Esophagus squamous epithelium (tissue), 5 donors: ENCODE measurements at places on chromosomes 12 and 14. TPM values are rescaled to one million over a fixed set of nuclear protein-coding genes. Genes with fewer than 3 reads are reported as not detected.

DNA sequence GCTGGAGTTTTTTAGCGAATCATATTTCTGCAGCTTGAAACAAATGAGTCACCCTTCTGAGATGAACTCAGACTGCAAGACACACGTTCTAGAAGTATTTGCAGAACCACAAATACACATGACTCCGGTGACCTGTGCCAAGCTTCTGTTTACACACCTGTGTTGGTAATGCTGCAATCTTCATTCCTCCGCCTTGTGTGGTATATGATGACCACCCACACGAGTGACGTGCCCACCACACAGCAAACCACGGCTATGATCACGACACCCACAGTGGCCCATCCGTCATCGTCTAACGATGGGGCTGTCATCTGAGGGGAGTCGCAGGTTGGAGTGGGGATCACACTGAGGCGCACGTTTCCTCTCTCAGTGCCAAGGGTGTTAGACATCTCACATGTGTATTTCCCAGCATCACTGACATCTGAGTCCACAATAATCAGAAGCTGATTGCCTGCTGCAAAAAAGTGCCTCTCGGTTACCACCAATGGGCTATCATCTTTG is 43.0 kb downstream of the LRIG3 start:
- H3K27ac ChIP-seq, result no peak overlapping the region
- H3K27me3 ChIP-seq, result no peaks in the 10 kb centered on the region
- no peak overlapping the region for H3K4me3 ChIP-seq
- no peaks in the 10 kb centered on the region for H3K36me3 ChIP-seq
- H3K4me1 ChIP-seq, result peaks cover 53% of the 10 kb centered on the region
- DNase-seq, result no peak

DNA sequence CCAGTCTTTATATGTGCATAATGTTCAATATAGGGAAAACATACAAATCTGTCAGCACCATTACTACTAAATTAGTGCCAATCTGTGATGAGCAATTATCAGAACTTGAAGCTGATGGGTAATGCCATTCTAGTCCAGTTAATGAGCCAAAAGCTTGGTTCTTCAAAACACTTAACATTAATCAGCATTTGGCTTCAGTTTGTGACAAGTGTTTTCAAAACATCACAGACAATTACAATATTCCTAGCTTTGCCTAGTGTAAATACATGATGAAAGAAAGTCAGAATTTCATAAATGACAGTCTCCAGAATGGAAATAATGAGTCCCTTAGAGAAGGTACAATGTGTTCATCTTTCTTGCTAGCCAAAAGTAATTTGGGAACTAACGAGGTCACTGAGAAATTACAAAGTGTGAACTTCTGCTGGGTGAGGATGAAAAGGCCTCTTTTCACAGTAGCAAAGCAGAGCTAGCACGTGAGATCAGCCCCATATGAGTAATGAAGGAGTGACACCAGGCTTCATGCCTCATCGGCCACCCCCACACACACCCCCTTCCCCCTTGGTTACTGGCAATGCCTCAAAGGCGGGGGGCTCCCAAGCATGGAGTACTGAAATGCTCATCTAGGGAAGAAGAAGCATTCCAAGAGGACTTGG is 180.6 kb upstream of the EEA1 start:
- DNase-seq, result no peak
- H3K4me3 ChIP-seq, result no peak overlapping the region
- peak overlapping the region; percentile 32 for H3K27ac ChIP-seq
- H3K27me3 ChIP-seq, result no peaks in the 10 kb centered on the region
- peaks cover 25% of the 10 kb centered on the region for H3K4me1 ChIP-seq
- no peaks in the 10 kb centered on the region for H3K36me3 ChIP-seq

DNA sequence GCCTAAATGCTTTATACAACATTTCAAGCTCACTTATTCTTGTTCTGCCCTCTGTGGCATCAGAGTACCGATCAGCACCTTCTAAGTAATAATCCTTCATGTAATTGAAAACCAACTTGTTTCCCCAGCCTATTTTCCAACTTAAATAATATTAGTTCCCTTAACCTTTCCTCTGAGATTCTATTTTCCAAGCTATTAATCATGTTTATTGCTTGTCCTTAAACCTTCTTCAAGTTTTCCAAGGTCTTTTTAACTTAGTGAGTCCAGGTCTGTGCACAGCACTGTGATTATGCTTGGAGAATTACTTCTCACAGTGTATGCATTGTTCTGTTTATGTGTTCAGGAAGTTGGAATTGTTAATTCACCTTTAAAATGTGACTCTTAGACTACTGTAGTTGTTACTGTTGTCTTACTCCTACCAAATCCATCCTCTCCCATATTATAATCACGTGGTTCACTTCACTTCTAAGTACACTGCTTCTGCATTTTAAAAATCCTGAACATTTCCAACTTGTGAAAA is 1039.3 kb upstream of the FOXG1 start:
- no peaks in the 10 kb centered on the region for H3K27me3 ChIP-seq
- DNase-seq, result no peak
- no peaks in the 10 kb centered on the region for H3K4me1 ChIP-seq
- H3K4me3 ChIP-seq, result no peak overlapping the region
- no peaks in the 10 kb centered on the region for H3K36me3 ChIP-seq

DNA sequence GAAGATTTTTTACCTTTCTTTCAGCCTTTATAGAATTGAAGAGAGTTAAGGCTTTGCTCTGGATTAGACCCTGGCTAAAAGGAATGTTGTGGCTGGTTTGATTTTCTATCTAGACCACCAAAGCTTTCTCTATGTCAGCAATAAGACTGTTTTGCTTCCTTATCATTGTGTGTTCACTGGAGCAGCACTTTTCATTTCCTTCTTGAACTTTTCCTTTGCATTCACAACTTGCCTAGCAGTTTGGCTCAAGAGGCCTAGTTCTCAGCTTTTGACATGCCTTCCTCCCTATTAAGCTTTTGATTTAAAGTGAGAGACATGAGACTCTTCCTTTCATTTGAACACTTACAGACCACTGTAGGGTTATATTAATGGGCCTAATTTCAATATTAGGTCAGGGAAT is 64.1 kb upstream of the USP15 start:
- H3K27me3 ChIP-seq, result peaks cover 7% of the 10 kb centered on the region
- H3K27ac ChIP-seq, result no peak overlapping the region
- no peaks in the 10 kb centered on the region for H3K36me3 ChIP-seq
- no peak overlapping the region for H3K4me3 ChIP-seq

DNA sequence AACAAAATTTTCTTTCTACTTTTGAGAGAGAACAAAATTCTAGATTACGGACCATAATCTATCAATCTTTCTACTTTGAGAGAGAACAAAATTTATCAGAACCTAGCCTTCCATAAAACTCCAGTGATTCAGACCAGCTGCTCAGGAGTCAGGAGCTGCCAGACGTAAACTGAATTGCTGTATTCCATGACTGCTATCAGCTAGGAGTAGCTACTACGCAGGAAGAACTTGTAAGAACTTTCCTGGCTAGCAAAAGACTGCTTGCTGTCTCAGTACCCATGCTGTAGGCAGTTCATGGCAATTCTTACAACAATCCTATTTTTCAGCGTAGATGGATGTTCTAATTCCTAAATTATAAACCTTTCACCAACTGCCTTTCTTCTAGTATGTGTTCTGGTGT is 73.3 kb downstream of the MED13L start:
- no peaks in the 10 kb centered on the region for H3K27me3 ChIP-seq
- no peaks in the 10 kb centered on the region for H3K4me1 ChIP-seq
- H3K27ac ChIP-seq, result no peak overlapping the region
- no peak for DNase-seq
- H3K36me3 ChIP-seq, result no peaks in the 10 kb centered on the region
- H3K4me3 ChIP-seq, result no peak overlapping the region

DNA sequence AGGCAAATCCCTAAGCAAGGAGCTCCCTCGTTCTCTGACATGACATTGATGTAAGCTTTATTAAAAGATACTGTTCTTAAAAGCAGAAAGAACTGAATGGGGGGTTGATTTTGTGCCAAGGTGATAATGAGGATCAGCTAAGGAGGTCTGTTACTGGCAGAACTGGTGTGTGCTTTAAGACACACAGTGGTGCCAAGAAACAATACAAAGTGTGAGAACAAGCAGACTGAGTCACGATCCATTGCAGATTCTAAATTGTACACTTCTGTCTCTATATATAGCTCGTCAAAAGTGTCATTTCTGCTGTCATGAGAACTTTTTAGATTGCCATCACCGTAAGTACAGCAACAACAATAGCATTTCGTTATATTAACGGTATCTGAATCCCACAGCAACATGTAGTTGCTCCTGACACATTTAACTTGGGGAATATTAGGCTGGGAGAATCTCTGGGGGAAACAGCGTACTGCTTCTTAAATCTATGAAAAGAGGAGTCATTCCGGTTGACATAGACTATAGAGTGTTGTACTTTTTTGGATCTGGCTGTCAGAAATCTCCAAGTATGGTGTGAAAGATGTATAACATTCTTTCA is 151.3 kb upstream of the PRKD1 start:
- H3K4me1 ChIP-seq, result no peaks in the 10 kb centered on the region
- no peak overlapping the region for H3K27ac ChIP-seq
- H3K36me3 ChIP-seq, result no peaks in the 10 kb centered on the region

GRCh38 chr12:122079532-122080081 is 1.1 kb downstream of the MLXIP start:
- peak overlapping the region; percentile 88 for H3K27ac ChIP-seq
- DNase-seq, result no peak
- peak overlapping the region; percentile 92 for H3K4me3 ChIP-seq
- H3K27me3 ChIP-seq, result no peaks in the 10 kb centered on the region

- H3K36me3 ChIP-seq, result no peaks in the 10 kb centered on the region
- H3K4me3 ChIP-seq, result no peak overlapping the region
- H3K27me3 ChIP-seq, result no peaks in the 10 kb centered on the region
- H3K27ac ChIP-seq, result no peak overlapping the region
- H3K4me1 ChIP-seq, result no peaks in the 10 kb centered on the region
Measured at GRCh38 chr14:70094631-70095030, 94.1 kb downstream of the SLC8A3 start.

DNA sequence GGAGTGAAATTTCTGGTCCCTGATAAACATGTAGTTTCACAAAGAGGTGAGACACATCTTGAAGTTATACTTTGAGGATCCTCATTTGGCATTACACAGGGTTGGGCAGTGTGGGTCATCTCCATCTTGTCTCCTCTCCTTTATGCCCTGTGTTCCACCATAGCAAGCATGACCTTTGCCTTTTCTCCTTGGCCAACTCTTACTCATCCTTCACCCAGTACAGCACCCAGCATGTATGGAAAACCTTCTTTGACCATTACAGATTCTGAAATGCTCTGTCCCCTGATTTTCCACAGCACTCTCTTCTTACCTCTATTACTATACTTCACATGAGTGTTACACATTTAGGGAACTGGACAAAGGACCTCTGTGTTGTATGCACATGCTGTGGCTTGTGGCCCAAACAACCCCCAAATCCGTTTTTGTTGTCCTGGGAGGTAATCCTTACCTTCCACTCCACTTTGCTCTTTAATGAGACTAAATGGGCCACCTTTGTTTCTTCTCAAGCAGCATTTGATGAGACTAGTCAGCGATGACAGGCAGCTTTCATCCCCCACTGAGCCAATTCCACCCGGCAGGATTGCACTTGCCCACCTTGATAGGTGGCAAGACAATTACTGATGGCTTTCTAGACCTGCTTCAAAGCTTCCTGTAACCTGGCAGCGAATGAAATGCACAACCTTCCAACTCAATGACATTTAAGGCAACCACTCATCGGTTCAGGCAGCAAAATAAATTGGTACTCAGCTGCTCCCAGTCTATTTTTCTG is 163.5 kb downstream of the MON2 start:
- H3K4me1 ChIP-seq, result peaks cover 15% of the 10 kb centered on the region
- DNase-seq, result no peak
- no peaks in the 10 kb centered on the region for H3K36me3 ChIP-seq
- H3K27me3 ChIP-seq, result no peaks in the 10 kb centered on the region
- H3K4me3 ChIP-seq, result no peak overlapping the region
- no peak overlapping the region for H3K27ac ChIP-seq

- no peaks in the 10 kb centered on the region for H3K27me3 ChIP-seq
- DNase-seq, result no peak
- H3K27ac ChIP-seq, result no peak overlapping the region
Measured at GRCh38 chr12:32264961-32265360, 134.4 kb upstream of the FGD4 start.

DNA sequence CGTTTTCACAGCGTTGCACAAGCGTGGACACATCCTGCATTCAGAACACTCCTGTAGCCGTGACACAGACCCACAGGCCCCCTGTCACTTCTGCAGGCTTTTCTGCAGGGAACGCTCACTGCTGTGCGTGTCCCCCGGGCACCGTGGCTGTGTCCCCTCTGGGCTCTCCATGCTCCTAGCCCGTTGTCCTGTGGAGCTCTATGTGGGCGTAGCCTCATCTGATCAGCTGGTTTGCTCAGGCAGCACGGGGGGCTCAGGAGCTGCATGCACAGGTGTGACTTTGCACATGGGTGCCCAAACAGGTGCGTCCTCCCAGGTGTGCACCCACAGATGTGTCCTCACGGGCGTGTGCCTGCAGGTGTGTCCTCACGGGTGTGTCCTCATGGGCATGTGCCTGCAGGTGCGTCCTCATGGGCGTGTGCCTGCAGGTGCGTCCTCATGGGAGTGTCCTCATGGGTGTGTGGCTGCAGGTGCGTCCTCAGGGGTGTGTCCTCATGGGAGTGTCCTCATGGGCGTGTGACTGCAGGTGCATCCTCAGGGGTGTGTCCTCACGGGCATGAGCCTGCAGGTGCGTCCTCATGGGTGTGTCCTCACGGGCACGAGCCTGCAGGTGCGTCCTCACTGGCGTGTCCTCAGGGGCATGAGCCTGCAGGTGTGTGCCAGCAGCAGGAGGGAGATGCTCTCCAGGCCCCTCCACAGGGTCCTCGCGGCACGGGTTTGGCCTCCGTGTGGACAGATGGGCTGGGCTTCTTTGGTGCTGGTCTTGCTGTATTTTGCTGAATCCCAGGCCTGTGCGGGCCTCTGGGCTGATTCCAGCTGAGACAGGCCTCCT is 17.5 kb downstream of the MTA1 start:
- H3K4me1 ChIP-seq, result no peaks in the 10 kb centered on the region
- no peak for DNase-seq
- H3K27ac ChIP-seq, result no peak overlapping the region

- H3K27ac ChIP-seq, result no peak overlapping the region
- no peak overlapping the region for H3K4me3 ChIP-seq
- DNase-seq, result no peak
- no peaks in the 10 kb centered on the region for H3K4me1 ChIP-seq
- H3K27me3 ChIP-seq, result no peaks in the 10 kb centered on the region
Measured at GRCh38 chr12:78229591-78230101, 399.0 kb downstream of the NAV3 start.

GRCh38 chr14:102893452-102893851 is 29.0 kb upstream of the AMN start:
- no peak for DNase-seq
- H3K36me3 ChIP-seq, result peaks cover 73% of the 10 kb centered on the region
- no peaks in the 10 kb centered on the region for H3K27me3 ChIP-seq
- no peaks in the 10 kb centered on the region for H3K4me1 ChIP-seq

- peaks cover 26% of the 10 kb centered on the region for H3K4me1 ChIP-seq
- no peak overlapping the region for H3K27ac ChIP-seq
- H3K36me3 ChIP-seq, result no peaks in the 10 kb centered on the region
- H3K4me3 ChIP-seq, result no peak overlapping the region
- no peak for DNase-seq
- peaks cover 8% of the 10 kb centered on the region for H3K27me3 ChIP-seq
Measured at GRCh38 chr14:54252072-54252730, 144.6 kb upstream of the CDKN3 start.

ETV6 gene
- total RNA-seq, result 15.8 TPM

HOXC11 gene
- total RNA-seq, result not detected

TMEM229B gene
- 0.38 TPM for total RNA-seq

TMEM132C gene
- total RNA-seq, result 0.45 TPM

RIPK3 gene
- total RNA-seq, result 13.2 TPM

MMP14 gene
- 67.9 TPM for total RNA-seq
